Stimulated activated CD4-positive, alpha-beta T cell treated with anti-CD3 and anti-CD28 coated beads, TNF-alpha, amount 100 ng/mL, for 4 hours (primary cell): ENCODE measurements at places on chromosomes 2 and 18.

- no peak for DNase-seq
Measured at GRCh38 chr2:241150660-241151530, 628 bp downstream of the PPP1R7 start.

- no peak for DNase-seq
Measured at GRCh38 chr2:45040786-45041185, 31.5 kb upstream of the SIX2 start.

GRCh38 chr2:88061295-88061694 lies 5.7 kb upstream of the KRCC1 start:
- no peak for DNase-seq

- no peak for DNase-seq
Measured at GRCh38 chr2:12990523-12990922, 273.8 kb downstream of the TRIB2 start.

GRCh38 chr2:151289972-151290866 lies 751 bp upstream of the NMI start:
- no peak for DNase-seq

- DNase-seq: no peak
Measured at GRCh38 chr2:143422681-143423080, 293.5 kb downstream of the ARHGAP15 start.

GRCh38 chr2:168691221-168691620 lies 111.2 kb upstream of the NOSTRIN start:
- DNase-seq: no peak

DNA sequence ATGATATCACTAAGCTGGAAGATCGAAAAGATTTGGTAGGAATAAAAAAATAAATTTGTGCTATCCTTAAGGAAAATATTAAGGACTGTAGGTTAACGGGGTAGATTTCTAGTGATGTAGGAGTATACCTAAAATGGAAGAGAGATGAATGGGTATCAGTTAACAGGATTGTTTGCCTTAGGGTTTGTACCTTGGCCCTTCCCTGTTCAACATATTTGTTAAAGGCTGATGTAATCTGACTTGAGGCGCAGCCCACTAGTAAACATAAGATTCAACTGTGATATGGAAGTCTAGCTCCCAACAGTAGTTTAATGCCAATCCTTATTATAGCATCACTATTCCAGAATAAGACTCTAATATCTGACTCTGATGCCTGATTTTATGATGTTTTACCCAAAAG lies 685.2 kb downstream of the DCC start:
- DNase-seq: no peak

DNA sequence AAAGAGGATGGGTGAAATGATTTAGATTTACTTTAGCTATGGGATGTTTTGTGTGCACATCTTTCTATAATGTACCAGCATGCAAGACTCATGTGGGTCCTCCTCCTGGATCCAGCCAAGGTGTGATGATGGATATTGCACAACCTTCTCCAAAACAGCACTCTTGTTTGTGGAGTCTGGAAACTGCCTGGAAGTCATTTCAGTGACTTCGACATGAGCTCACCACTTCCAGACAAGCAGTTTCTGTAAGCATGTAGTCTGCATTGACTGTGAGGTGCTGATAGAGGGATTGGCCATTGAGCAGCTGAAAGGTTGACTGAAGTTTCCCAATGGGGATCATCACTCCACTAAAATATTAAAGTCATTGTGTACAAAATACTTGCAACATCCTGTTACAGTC lies 154.0 kb downstream of the TRIB2 start:
- no peak for DNase-seq

- DNase-seq: no peak
Measured at GRCh38 chr2:223416815-223417610, 185.1 kb downstream of the SCG2 start.

- no peak for DNase-seq
Measured at GRCh38 chr18:25058521-25058920, 293.4 kb downstream of the ZNF521 start.

DNA sequence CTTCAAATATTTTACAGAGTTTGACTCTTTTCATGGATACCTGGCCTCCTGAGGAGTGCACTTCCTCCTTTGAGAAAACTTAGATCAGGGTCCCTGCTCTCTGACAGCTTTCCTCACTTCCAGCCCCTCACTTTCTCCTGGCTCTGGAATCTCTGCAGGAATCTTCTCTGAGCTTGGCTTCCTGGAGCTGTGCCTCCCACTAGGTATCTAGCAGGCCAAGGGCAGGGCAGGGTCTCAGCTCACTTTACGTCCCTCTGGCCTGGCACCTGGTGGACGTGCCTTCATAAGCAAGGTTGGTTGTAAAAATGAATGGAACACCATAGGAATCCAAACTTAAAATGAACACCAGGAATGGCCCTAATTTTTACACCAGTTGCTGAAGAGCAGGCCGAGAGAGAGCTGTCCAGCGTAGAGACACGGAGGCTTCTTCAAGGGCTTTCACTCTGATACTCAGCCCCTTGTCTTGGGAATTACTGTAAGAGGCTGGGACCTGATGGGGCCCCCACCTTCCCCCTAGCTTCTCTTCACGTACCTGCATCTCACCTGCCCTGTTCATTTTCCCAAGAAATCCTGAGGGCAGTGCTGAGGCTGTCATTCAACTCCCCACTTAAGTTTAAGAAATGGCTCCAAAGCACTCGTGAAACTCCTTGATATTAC lies 426.9 kb upstream of the ID2 start:
- no peak for DNase-seq
